ENCODE measurements at places on chromosomes 12 and 14.

DNA sequence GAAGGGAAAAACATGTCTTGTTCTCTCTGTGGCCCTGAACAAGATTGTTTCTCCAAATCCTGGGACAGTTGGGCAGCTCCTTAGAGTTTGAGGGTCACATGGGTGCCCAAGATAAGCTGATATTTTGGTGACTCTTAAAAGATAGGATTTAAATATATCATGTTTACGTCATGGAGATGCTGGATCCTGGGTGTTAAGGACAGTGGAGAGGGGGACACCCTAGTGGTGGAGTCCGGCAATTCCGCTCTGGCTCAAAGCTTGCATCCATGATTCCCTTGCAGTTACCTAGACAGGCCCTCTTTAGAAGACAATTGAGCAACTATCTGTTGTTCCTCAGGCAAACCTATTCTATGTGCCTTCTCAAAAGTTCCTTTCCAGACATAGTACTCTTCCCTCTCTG lies 101.8 kb downstream of the CMKLR1 start:
- DNase-seq: no peak

DNA sequence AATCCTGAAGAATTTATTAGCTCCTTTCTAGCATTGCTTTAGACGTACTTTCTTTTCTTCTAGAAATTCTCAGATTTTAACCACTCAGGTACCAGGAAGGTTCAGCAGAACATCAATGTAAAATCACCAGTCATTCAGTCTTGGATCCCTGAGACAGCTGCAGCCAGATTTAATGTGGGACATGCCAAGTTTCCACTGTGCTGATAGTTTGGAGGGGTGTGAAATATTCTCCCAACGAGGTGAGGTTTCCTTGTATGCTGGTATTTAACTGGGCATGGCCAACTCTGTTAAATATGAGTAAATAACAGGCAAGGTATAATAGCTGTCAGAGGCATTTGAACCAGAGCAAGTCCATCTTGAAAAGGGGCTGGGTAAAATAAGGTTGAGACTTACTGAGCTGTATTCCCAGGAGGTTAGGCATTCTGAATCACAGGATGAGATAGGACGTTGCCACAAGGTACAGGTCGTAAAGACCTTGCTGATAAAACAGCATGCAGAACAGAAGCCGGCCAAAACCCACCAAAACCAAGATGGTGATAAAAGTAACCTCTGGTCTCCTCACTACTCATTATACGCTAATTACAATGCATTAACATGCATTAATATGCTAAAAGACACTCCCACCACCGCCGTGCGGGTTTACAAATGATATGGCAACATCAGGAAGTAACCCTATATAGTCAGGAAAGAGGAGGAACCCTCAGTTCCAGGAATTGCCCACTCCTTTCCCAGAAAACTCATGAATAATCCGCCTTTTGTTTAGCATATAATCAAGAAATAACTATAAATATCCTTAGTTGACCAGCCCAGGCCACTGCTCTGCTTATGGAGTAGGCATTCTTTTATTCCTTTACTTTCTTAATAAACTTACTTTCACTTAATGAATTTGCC lies 75.2 kb upstream of the RASSF8 start:
- no peak for DNase-seq

DNA sequence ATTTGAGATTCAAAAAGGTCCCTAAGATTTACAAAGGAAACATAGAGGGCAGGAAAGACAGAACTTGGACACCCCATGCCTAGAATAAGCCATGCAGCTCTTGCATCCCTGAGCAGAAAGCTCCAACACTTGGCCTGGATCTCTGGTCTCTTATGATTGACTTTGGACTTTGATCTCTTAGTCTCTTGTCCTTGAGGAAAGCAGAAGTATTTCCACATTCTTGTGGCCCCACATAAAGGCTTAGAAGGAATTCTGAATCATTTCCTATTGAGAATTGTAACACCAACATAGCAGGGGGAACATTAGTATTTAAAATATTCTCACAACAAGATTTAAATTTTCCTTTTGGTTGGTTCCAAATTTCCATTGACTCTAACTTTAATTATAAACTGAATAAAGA lies 283.7 kb upstream of the PRKD1 start:
- no peak for DNase-seq

GRCh38 chr12:2980630-2981029 lies 21.4 kb downstream of the TEAD4 start:
- DNase-seq: no peak

DNA sequence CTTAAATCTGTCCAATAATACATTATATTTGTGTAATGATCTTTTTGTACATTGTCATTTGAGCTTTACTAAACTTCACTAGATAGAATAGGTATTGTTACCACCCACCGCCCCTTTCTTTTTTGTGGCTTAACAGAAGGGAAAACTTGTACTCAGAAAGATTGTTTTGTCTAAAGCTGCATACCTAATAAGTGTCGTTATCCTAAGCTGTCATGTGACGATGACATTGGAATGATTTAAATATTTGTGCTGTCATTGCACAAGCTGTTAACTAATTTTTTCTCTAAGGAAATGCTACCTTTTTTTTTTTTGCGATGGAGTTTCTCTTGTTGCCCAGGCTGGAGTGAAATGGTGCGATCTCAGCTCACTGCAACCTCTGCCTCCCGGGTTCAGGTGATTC lies 3.6 kb downstream of the DIP2B start:
- no peak for DNase-seq

- no peak for DNase-seq
These were observed 1268.9 kb upstream of the TMEM132C start for GRCh38 chr12:126998031-126998430.

DNA sequence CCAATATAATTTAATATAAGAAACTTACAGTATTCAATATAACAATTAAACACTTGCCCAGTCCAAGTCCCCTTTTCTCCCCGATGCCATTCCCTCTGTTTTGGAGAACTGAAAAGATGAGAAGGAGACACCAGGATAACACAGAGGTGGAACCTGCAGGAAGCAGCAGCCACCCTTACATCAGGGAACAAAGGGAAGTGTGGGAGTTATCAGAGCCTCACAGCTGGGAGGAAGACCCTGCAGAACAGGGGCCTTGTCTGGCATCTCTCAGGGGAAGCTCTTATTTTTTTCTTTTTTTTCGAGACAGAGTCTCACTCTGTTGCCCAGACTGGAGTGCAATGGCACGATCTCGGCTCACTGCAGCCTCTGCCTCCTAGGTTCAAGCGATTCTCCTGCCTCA lies 52.6 kb downstream of the CALM1 start:
- no peak for DNase-seq

GRCh38 chr12:77940011-77940423 lies 109.3 kb downstream of the NAV3 start:
- DNase-seq: no peak

DNA sequence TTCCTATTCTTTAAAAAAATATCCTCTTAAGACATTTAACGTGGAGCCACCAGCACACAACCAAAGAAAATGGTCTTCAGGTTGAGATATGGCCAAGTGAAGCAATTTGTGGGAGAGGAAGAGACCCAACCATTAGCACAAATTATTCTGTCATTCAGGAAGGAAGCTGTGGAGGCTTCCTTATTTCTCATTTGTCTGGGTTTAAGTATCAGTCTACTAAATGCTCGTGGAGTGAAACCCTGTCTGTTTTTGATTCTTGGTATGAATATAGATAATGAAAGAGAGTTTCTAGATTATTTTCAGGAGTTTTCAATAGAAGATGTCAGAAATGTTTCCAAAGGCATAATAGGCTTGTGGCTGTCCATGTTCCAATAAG lies 125.1 kb downstream of the GPR65 start:
- DNase-seq: no peak

DNA sequence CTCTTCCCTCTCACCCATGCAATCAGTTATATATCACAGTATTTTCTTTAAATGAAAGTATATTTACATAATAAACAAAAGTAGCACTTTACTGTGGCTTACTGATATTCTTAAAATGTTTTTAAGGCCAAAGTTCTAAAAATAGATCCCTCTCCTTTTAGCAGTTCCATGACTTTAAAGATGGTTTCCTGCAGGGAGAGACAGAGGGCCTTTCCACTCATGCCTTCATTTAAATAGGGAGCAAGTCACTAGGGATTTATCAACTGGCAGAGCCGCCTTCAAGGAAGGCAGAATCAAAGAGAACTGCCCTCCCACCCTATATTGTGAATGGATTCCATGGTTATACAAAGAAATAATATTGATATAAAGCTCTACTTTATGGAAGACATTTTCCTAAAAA lies 55.5 kb downstream of the DUSP16 start:
- no peak for DNase-seq

GRCh38 chr14:94144765-94145164 lies 15.4 kb upstream of the IFI27L2 start:
- no peak for DNase-seq

DNA sequence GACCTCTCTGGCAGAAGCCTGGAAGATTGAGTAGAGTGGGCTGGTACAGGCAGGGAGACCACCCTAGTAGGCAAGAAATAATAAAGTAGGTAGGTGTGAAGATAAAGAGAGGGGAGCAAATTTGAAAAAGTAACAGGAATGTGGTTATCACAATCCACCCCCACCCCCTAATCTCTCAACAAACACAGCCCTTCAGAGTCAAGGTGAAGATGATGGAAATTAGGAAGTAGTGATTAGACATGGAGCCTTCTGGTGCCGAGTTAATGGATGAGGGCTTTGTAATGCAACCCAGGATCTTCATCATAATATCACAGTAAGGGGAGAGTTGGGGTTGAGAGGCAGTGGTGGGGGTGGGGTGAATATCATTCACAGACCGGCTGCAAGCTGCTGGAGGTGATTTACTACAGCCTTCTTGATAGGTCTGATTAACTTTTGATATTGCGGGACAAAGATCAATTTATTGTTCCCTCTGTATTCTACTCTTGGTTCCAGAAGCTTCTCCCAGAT lies 29.2 kb upstream of the CRY1 start:
- no peak for DNase-seq

GRCh38 chr12:10194160-10194670 lies 15.4 kb downstream of the TMEM52B start:
- DNase-seq: no peak

- no peak for DNase-seq
These were observed 446.5 kb upstream of the MIS18BP1 start for GRCh38 chr14:45699471-45699870.
